ENCODE measurements at places on chromosomes 7 and 10. TPM values are rescaled to one million over a fixed set of nuclear protein-coding genes. Genes with fewer than 3 reads are reported as not detected.

- DNase-seq: no peak
Observed at GRCh38 chr7:22372863-22373262, 15.9 kb upstream of the RAPGEF5 start.

DNA sequence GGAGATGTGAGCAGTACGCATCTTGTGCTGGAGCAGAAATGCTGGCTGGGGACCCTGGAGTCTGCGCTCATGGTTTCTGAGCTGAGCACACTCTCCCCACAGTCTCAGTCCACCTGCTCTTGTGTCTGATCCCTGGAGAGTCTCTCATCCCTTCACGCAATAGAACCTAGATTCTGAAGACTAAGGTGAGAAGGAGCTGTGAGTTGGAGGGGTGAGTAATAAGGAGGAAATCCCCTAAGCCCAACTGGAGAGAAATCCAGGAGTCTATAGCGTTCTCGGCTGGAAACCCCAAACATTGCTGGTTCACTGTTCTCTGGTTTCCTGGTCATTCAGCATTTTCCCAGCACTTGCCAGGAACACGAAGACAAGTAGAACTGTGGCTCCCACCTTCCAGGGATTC is 68.3 kb upstream of the SMNDC1 start:
- DNase-seq: no peak

Gene RASA4B
- total RNA-seq: 23.7 TPM

Gene ECHDC3
- total RNA-seq: 0.72 TPM

DNA sequence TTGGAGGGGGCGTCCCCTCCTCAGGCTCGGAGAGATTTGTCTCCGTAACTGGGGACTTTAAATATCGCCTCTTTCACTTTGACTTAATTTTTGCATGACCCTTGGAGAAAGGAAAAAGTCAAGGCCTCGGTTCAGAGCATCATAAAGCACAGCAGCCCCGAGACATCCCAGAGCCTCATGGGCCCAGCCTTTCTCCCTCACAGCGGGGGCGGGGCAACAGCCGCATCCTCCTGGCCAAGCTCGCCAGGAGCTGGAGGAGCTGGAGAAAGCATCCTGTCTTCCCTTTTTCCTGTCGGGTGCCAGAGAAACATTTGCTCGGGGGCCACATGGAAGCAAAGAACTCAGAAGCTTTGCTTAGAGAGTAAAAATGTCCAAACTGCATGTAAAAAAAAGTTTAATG is 43.6 kb upstream of the DPYSL4 start:
- no peak for DNase-seq

DNA sequence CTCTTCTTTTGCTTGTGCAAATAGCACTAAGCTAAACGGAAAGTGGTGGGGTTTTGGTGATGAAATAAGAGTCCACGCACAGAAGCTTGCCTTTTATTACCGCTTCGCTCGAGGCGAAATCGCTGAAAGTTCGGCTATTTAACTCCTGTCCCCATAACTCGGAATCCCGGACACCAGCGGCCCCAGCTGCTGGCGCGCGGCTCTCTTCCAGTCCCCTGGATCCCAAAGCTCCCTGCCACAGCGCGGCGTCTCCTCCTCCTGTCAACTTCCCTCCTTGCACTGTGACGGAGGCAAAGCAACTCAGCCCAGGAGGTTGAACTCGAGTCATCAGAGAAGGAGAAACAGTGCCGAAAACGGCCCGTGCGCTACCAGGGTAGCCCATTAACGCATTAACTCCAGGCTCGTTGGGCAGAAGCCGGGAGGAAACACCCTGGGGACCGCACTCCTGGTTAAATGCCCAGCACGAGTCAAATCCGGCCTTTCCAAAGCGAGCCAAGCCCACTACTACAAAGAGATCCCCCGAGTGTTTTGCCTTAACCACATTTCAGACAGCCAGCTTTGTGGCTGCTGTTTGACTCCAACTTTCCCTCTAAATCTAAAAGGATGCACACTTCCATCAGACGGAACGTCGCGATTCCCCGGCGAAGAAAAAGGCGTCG is 1.3 kb downstream of the SEMA3D start:
- no peak for DNase-seq

Gene PRTFDC1
- total RNA-seq: 0.40 TPM

- DNase-seq: no peak
Observed at GRCh38 chr10:17599089-17599488, 18.1 kb downstream of the HACD1 start.

DNA sequence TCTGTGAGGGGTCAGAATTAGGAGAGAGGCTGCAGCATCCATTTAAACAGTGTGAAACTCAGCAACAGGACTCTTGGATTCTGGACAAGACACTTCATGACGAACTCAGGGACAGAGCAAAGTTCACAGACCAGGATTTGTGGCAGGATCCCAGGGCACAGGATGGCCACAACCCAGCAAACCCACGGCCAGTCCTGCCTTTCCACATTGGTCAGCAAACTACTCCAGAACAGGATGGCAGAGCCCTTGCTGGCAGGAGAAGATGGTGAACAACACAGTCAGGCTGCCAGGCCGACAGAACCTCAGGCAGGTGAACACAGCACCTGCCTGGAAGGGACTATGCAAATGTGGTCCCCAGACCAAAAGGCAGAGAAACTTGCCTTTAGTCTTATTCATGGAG is 34.4 kb downstream of the VSTM4 start:
- DNase-seq: no peak

- DNase-seq: no peak
Observed at GRCh38 chr10:121838149-121838548, 89.7 kb downstream of the ATE1 start.

GRCh38 chr10:100894589-100895294 is 18.0 kb upstream of the SLF2 start:
- no peak for DNase-seq

Data from T-helper 17 cell (primary cell).